ENCODE measurements at places on chromosomes 6 and 20. TPM values are rescaled to one million over a fixed set of nuclear protein-coding genes. Genes with fewer than 3 reads are reported as not detected.

DNA sequence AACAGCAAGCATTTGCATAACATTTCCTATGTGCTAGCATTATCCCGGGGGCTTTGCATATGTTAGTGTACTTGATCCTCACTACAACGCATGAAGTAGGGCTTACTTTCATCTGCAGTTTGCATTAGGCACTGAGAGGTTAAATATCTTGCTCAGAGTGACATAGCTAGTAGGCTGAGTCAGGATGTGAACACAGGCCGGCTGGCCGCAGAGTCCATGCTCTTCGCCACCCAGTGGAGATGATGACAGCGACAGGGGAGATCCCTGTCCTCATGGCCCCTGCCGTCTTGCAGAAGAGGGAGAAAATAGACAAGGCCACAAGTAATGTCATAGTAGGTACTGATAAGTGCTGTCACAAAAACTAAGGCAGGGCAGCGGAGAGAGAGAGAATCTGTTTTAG lies 46.9 kb downstream of the LYRM4 start:
- peaks cover 21% of the 10 kb centered on the region for H3K36me3 ChIP-seq
- no peak overlapping the region for H3K4me3 ChIP-seq
- no peak overlapping the region for H3K27ac ChIP-seq
- H3K4me1 ChIP-seq, result peaks cover 4% of the 10 kb centered on the region
- no peaks in the 10 kb centered on the region for H3K27me3 ChIP-seq

GRCh38 chr20:33518071-33518470 lies 28.2 kb downstream of the CBFA2T2 start:
- peaks cover 20% of the 10 kb centered on the region for H3K4me1 ChIP-seq
- H3K36me3 ChIP-seq, result no peaks in the 10 kb centered on the region

DNA sequence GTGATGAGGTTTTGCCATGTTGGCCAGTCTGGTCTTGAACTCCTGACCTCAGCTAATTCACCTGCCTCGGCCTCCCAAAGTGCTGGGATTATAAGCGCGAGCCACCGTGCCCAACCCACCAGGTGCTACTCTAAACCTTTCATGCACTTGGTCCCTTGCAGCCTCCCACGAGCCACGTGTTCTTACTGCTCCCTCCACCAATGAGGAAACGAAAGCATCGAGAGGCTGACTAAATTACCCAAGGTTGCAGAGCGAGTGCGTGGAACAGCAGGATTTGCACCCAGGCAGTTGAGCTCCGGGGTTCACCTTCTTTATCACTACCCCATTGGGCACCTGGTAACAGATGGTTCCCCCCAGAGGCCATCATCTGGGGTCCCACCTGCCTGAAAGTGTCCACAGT lies 208.3 kb downstream of the LY86 start:
- no peaks in the 10 kb centered on the region for H3K36me3 ChIP-seq
- H3K27ac ChIP-seq, result no peak overlapping the region
- no peak for DNase-seq
- no peak overlapping the region for H3K4me3 ChIP-seq
- peaks cover 5% of the 10 kb centered on the region for H3K27me3 ChIP-seq

THBD gene
- total RNA-seq, result not detected

DNA sequence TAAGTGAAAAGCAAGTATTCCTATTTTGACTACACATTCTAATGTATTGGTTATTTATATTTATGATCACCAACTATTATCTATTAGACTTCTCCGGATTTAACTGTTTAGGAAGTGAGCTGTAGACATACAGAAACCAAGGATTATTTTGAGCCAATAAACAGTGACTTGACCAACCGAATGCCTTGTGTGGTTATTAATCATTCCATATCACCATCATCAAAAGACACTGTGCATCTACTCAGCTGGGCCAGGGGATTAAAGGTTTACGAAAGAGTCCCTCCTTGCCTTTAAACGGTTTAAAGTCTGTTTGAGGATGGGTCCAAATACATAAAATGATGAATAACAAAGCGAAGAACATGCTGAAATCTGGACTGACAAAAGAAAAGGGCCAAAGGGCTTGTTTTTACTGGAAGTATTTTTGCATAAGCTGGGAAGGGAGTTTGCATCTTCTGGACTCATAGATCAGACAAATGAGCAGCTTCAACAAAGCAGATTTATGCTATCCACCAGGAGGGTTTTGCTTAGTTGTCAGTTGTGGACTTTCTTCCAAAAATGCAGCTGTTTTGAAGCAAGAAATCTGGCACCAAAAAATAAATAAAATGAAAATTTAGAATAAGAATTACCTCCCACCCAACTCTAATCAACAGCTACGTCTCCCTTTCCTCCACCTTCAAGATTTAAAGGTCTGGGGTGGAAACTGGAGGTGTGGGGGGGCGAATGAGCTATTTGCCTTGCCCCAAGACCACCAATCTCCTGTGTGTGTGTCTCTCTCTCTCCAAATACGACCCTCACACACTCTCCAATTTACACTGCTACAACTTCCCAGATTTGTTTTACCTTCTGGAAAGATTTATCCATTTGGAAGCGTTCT lies 33.6 kb upstream of the ID4 start:
- H3K4me3 ChIP-seq, result no peak overlapping the region
- no peak for DNase-seq
- peaks cover 28% of the 10 kb centered on the region for H3K27me3 ChIP-seq
- H3K4me1 ChIP-seq, result peaks cover 12% of the 10 kb centered on the region
- no peak overlapping the region for H3K27ac ChIP-seq
- H3K36me3 ChIP-seq, result no peaks in the 10 kb centered on the region

DNA sequence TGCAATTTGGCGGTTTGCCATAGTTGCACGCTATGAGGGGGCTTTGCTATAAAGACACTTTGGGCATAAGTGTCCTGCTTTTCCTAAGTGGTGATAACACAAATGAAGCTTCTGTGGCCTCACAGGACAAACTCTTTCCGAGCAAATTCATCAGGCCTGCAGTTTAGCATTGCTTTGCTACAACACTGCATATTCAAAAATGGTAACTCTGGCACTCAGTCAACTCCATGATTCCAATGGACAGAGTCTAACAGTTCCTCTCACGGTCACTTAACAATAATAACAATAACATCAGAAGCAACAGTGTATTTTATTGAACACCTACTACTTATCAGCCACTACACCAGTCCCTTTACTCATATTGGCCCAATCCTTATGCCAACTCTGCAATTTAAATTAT lies 222.5 kb downstream of the FRK start:
- H3K4me1 ChIP-seq, result no peaks in the 10 kb centered on the region
- H3K36me3 ChIP-seq, result no peaks in the 10 kb centered on the region
- DNase-seq, result no peak
- H3K27ac ChIP-seq, result no peak overlapping the region

DNA sequence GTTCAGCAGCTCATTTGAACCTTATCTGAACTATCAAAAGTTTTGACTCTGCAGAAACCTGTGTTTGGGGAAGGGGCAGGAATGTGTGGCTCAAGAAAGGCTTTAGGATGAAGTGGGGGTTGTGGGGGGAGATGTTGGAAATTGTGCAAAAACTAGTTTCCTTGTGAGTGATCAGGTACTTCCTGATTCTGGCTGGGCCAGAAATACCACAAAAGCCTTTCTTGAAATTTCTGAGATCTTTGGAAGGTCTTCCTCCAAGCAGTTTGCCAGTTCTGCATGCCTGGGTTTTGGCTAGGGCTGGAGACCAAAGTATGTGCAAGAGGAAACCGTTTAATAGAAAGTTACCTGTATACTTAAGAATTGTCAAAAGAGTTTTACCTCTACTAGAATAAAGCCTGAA lies 116.6 kb downstream of the BMP2 start:
- H3K4me1 ChIP-seq, result no peaks in the 10 kb centered on the region
- H3K27me3 ChIP-seq, result no peaks in the 10 kb centered on the region
- no peak for DNase-seq
- no peak overlapping the region for H3K4me3 ChIP-seq

DNA sequence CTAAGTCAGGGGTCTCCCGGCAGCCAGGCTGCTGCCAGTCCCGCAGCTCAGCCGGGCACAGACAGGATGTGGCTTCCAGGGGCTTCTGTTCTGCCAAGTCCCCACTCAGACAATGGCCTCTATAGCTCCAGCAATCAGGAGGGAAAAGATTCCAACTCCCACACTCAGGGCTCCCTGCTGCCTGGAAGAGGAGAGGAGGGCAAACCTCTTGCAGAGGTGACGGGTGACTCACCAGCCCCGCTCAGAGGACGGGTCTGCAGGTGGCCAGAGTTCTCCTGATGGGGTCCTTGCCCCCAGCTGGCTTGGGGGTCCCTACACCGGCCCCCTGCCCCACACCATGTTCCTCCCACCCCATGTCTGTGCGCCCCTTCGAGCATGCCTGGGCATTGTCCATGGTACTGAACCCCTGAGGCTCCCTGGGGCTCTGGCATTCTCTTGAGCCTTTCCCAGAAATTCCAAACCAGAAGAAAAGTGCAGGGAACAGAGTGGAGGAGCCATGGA lies 32.6 kb downstream of the NTSR1 start:
- no peaks in the 10 kb centered on the region for H3K27me3 ChIP-seq
- DNase-seq, result peak; percentile 14
- no peak overlapping the region for H3K4me3 ChIP-seq
- H3K27ac ChIP-seq, result no peak overlapping the region
- peaks cover 42% of the 10 kb centered on the region for H3K4me1 ChIP-seq

- no peak for DNase-seq
- H3K27ac ChIP-seq, result no peak overlapping the region
- peaks cover 16% of the 10 kb centered on the region for H3K27me3 ChIP-seq
- H3K4me3 ChIP-seq, result no peak overlapping the region
- peaks cover 3% of the 10 kb centered on the region for H3K4me1 ChIP-seq
Observed at GRCh38 chr6:42147138-42147562, 4.7 kb upstream of the C6orf132 start.

GRCh38 chr6:39934131-39934757 lies at the start of gene MOCS1:
TSS of gene MOCS1 (minus strand) at chr6:39934462. CDS start at chr6:39934417, 45 bp downstream.
- H3K36me3 ChIP-seq, result no peaks in the 10 kb centered on the region
- peak within 1 kb of the TSS; percentile 45 for H3K4me3 ChIP-seq
- H3K4me1 ChIP-seq, result peaks cover 2% of the 10 kb centered on the region

Data from activated CD4-positive, alpha-beta memory T cell treated with anti-CD3 and anti-CD28 coated beads for 36 hours (primary cell).